Sigmoid colon (tissue), 7 donors: ENCODE measurements at places on chromosomes 6 and 20.

DNA sequence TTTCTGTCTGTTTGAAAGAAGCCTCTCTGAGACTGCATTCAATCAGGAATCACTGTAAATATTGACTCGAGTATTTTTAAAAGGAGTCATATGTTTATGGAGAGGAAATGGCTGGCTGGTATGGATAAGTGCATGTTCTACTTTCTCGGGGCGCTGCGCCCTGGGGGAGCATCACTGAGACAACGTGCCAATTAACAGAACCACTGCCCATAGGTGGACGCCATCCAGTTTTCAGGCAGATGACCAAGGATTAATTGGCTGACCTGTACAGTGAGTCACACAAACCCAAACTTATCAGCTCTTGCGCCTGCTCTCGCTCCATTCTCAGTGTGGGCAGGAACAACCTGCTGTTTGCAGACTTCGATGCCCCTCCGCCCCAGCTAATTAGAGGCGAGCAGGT is 571.2 kb downstream of the QKI start:
- DNase-seq = no peak

DNA sequence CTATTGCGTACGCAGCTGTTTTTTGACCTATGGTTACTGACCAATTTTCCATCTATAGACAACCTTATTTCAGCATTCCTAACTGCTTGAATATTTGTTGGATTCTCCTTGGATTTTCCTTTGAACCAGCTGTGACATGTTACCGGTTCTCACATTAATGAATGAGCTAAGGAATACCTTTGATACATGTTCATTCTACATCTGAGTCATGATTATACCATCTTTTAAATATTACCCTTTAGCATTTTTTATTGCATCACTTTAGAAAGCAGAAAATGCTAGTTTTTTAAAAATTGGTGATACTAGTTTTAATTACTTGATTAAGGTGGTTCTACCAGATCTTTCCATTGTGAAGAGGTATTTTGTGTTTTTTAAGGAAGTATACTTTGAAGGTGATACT is 1.9 kb upstream of the IGF2R start:
- DNase-seq = no peak

- DNase-seq = no peak
These were observed 83.7 kb upstream of the AHI1 start for GRCh38 chr6:135581211-135581610.

- DNase-seq = no peak
These were observed 90.4 kb downstream of the CARMIL1 start for GRCh38 chr6:25369433-25370177.

DNA sequence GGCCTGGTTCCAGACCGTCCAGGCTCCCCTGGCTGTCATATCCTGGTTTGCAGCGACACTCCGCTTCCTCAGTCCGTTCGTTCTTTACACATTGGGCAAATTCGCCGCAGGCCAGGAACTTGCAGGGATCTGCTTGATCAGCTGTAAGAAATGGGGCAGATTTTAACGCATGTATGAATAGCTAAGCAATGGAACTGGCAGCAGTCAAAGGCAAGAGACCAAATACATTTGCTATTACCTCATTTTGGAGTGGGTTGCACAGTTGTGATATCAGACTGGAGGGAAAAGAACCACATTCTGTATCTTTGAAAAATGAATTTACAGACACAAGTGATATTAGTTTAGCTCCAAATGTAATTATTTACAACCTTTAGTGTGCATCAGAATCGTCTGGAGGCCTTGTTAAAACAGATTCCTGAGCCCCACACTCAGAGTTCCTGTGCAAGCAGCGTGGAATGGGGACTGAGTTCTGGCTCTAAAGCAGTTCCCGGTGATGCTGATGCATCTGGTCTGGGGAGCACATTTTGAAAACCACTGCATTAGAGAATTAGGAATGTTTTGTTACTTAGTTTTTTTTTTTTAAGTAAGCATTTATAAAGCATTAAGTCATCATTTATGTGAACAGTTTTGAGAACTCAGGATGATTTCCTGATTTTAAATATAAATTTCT is 141.3 kb downstream of the IMPG1 start:
- DNase-seq = no peak

- DNase-seq = no peak
These were observed 20.4 kb downstream of the PDE7B start for GRCh38 chr6:135871878-135872277.

DNA sequence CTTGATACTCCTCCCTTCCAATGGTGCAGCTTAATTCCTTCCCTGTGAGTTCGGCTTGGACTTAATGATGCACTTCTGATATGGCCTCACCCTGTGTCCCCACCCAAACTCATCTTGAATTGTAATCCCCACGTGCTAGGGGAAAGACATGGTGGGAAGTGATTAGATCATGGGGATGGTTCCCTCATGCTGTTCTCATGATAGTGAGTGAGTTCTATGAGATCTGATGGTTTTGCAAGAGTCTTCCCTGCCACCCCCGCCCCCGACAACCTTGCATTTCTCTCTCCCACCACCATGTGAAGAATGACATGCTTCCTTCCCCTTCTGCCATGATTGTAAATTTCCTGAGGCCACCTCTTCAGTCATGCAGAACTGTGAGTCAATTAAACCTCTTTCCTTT is 50.3 kb upstream of the HLA-G start:
- DNase-seq = no peak

DNA sequence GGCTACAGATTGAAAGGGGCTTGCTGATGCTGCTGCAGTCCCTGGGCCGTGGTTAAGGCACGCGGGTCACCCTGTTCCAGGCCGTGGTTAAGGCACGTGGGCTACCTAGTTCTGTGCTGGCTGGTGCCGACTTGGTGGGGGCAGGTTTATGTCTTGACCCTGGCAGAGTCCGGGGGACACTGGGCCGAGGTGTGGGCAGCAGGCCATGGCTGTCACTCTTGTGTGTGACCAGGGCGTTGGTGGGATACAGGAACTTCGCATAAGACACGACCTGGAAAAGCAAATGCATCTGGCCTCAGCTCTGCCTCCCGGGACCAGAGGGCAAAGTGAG is 6.4 kb downstream of the RPS21 start:
- no peak for DNase-seq

GRCh38 chr6:151698931-151699700 is 108.4 kb upstream of the ESR1 start:
- DNase-seq = no peak

DNA sequence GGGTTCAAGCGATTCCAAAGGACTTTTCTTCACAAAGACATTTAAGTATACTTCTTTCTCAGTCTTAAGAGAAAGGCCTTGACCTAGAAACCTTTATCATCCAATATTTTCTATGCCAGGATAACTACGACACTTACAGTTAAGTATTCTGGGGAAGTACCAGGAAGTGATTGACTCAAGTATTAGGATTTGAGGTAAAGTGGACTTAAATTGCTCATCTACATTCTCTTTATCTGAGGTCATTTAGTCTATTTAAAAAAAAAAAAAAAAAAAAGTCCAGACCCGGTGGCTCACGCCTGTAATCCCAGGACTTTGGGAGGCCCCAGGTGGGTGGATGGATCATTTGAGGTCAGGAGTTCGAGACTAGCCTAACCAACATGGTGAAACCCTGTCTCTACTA is 114.7 kb downstream of the ZFAND3 start:
- no peak for DNase-seq

DNA sequence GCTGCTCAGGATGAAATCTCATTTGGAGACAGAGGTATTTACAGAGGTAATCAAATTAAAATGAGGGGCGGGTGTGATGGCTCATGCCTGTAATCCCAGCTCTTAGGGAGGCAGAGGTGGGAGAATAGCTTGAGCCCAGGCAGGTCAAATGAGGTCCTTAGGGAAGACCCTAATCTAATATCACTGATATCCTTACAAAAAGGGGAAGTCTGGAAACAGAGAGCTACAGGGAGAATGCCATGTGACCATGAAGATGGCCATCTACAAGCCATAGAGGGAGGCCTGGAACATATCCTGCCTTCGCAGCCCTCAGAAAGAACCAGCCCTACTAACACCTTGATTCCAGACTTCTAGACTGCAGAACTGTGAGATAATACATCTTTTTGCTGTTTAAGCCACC is 8.3 kb downstream of the MTCL3 start:
- DNase-seq = no peak
